DMS153 (cell line): ENCODE measurements at places on chromosomes 2 and 18.

DNA sequence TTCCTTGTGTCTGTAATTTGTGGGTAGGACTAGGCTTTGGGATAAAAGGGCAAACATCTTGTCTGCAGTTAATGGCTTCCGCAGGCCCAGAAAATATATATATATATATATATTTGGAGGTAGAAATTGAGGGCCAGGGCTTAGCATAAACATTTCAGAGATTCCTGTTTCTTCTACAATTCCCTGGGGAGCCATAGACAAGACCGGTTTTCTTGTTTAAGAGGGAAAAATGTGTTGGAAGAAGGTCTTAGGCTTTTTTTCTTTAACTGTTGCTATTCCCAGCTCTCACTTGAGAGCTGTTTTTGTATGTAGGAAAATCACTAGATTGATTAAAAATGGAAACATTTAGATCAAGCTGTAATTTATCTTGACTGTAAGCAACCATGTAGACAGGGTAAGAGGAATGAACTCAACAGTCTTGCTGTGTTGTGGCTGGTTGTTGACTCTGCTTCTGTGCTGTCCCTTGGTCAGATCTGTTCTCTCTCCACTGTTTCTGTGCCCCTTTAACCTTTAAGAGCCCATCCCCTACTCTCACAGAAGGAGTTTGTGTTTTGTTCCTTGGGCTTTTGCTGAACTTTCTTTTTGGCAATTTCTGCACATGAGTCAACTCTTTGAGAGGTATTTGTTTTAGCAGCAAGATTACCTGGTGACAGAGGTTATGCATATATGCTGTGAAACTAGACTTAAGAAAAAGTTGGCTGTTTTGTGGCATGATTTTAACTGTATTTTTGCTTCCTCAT lies 58.3 kb downstream of the EFEMP1 start:
- DNase-seq, result no peak

DNA sequence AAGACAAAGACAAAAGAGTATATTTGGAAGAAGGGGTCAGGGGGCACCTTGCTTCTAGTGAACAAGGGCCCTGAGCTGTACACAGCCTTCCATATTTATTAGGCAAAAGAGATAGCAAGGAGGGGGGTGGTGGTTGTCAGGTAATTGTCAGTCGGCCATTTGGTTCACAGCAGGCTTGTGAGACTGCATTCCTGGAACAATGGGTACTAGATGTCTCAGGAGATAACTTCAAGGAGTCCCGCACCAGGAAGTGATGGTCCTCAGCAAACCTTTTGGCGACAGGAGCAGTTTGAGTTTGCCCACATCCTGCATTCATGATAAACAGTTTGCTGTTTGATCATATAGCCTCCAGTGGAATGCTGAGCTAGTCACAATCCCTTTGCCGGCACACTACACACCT lies 376.4 kb upstream of the RAB12 start:
- DNase-seq, result no peak

GRCh38 chr2:43005245-43005974 lies 213.0 kb upstream of the HAAO start:
- DNase-seq, result no peak

GRCh38 chr2:229133155-229133772 lies 137.8 kb downstream of the PID1 start:
- peak; percentile 34 for DNase-seq

GRCh38 chr2:179925713-179926112 lies 64.3 kb upstream of the ZNF385B start:
- no peak for DNase-seq

DNA sequence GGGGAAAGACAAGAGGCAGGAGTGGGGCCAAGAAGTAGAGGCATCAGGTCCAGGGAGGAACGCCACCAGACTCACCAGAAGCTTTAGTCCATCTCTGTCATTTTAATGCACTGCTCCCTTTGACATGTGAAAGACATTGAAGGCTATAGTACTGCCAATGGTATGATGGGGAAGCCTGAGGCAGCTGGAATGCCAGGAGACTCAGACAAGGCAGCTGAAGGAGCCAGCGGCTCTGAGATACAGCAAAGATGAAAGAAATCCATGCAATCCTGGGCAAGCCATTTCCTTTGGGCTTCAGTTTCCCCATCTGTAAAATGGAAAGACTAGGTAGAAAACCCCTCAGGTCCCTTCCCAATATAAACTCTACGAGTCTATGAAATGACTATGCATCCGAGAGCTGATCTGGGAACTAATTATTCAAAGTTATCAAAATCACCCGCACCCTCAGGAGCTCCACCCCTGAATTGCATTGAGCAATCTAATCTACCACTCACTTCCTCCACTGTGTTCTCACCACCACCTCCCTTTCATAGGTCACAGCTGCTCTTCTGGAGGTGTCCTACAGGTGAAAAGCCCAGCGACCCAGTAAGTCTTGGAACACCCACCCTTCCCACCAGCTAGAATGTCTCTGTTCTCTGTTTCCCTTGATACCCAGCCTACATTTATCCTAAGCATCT lies 3.1 kb downstream of the CXCR2 start:
- no peak for DNase-seq

DNA sequence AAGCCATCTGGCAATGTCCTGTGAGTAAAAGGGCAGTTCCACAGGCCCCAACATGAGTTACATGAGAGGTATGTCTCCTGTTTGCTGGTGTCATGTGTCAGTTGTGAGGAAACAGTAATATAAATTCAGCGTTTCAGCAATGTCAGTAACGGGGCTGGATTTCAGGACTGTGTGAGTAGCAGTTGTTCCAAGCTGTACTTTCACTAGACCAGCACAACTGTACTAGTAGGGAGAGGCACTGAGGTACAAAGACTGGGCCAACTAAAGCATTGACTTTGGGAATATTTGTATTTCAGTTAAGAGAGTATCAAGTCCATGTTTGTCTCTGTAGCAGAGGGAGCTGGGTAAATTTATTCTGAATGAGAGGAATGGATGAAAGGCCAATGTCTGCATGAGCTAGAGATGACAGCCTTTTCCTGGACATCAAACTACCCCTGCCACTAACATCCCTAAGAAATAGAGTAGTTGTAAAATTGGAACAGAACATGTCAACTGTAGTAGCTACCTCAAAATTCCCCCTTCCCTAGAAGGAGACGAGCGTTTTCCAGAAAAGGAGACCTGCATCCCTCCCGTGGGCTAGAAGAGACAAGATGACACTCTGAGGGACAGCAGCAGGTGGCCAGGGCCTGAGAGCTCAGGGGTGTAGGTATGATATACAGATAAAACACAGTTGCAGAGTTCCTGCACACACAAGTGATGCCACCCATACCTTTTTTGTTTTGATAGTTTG lies 24.4 kb downstream of the EIF4E2 start:
- no peak for DNase-seq

DNA sequence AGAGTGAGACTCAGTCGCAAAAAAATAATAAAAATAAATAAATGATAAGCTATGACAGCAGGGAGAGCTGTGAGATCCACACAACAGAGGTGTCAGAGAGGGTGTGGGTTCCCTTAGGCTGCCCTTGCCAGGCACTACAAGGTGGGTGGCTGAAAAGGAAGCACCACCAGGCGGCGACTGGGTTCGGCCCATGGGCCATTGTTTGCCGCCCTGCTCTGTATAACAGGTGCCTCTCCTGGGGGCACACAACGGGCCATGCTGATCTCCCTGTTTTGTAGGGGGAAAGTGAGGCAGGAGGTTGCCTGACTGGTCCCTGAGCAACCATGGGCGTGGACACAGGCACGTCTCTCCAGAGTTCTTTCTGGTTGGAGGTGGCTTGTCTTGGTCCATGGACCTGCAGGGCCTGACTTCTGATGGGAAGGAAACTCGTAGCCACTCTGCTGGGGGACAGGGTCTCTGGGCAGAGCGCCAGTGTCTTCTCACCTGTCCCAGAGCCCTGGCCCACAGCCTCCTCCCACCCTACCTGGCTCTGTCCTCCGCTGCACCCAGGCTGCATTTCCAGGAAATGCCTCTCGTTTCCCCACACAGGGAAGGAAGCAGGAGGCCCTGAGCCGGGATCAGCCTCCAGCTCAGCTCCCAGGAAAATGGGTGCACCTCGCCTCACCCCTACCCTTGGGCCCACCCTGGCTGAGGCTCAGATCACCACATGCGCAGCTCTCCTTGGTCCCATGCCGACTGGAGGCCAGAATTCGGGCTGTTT lies 109.6 kb upstream of the ODC1 start:
- no peak for DNase-seq

- DNase-seq, result no peak
Measured at GRCh38 chr2:178287652-178288344, 93.5 kb downstream of the OSBPL6 start.

DNA sequence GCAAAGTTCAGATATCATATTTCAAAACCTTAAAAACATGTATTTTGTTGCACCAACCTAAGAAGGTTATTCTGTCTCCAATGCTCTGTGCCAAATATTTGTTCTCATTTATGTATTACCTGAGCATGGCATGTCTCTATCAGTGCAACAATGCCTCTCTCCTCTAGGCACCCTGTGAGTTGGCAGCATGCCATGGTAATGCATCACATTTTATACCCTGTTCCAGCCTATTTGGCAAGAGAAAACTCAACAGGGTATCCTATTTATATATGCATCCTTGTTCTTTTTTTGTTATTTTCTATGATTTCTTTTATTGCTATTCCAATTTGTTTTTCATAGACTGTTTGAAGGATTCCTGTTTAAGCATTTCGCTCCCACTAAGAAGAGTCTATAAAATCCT lies 126.3 kb upstream of the NRXN1 start:
- peak; percentile 74 for DNase-seq

GRCh38 chr2:183070942-183071844 lies 7.4 kb upstream of the DUSP19 start:
- no peak for DNase-seq

DNA sequence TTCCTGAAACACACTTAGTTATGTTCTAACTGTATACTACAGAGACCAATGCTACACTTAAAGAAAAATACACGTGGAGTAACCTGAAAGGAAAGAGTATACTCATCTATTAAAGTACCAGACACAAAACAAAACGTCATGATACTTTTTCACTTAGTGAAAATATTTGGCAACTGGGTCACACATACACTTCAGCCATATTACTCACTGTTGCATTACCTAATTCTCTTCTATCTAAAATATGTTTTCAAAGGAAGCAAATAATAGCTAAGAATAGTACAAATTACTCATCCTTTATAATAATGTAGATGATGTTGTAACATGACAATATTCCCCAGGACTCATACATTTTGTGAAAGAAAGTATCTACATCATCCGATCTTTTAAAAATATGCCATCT lies 76.5 kb upstream of the EPB41L3 start:
- DNase-seq, result no peak

- DNase-seq, result peak; percentile 31
Measured at GRCh38 chr2:105812180-105813044, 67.7 kb downstream of the NCK2 start.

DNA sequence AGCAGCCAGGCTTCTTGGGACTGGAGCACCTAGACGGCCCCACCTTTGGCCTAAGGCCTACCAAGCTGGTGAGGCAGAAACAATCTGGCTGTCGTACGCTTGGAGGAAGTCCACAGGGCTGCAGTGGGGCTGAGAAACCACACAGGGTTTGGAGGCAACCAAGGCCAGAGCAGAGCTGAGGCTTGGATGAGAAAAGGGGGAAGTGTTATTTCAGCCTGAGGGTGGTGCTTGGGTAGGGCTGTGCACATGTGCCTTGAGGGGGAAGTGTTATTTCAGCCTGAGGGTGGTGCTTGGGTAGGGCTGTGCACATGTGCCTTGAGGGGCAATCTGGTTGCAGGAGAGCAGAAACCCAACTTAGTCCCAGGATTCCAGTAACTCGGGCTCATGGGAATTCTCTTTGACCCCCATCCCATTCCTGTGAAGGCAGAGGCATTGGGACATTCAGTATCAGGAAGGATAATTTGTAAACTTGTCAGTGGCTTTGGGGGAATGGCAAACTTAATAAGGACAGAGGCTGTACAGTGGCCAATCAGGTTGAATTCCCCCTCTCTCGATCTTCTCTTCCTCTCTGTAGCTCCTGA lies 971 bp upstream of the FBXO41 start:
- DNase-seq, result no peak

DNA sequence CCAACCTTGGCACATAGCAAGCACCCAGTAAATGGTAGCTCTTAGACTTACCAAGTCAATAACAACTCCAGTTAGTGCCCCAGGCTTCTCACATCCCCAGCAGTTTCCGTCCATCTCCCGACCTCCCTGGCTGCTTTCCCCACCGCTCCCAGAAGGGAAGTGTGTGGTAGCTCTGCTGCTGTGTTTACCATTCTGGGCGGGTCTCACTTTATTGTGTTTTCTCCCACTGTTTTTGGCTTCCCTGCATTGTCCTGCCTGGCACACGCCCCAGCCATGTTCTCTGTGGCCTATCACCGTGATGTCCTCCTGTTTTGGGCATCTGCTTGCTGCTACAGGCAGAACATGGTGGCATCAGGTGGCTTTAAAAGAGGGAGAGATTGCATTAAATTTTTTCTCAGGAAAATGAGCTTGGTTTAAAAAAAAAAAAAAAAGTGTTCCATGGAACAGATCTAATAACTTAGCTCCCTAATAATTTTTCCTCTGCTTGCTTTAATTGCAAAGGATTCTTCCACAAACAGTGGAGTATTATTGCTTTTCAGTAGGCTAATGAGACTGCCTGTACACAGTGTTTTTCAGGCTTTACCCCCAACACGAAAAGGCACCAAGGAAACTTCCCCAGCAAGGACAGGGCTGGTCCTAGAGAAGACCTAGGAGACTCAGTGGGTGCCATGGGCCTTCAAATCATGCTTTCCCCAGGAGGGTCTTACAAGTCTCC lies 8.0 kb upstream of the COX7A2L start:
- DNase-seq, result peak; percentile 83

GRCh38 chr2:190666895-190667294 lies 18.0 kb downstream of the NAB1 start:
- no peak for DNase-seq

DNA sequence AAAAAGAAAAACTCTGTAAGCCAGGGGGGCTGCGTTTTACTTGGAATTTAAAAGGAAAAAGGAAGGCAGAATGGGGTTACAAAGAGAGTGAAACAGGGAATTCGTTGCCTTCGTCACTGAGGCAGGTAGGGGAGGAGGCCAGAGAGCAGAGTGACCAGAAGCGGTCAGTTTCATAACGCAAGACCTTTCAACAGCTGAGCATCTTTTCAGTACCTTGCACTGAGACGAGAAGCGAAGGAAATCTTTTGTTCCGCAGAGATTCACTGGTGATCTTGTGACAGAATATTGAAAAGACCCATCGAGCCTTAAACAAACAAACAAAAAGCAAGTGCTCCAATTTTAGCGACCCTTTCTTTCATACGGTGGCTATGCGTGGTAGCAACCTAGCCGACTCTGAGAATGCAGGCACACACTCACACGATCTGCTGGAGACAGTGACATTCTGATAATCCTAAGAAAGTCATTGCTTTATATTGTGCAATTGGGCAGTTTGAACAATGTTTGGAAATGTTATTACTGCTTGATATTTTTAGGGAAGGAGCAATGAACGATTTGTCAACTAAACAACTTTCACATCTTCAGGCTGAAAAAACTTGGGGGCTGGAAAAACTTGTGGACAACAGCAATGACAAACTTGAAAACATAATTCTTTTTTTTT lies 93.8 kb upstream of the ODC1 start:
- DNase-seq, result no peak
